ENCODE measurements at places on chromosomes 4 and X.

DNA sequence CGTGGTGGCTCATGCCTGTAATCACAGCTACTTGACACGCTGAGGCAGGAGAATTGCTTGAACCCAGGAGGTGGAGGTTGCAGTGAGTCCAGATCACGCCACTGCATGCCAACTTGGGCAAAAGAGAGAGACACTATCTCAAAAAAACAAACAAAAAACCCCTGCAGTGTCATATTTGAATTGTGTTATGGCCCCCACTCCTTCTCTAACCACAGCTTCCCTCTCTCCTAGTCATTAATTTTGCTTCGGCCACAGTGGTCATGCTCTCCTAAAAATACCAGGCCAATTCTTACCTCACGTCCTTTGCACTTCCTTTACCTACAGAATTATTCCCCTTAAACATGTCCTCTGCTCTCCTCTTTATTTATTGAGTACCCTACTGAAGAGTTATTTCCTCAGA, 206.1 kb downstream of the PPP3CA start:
- DNase-seq: no peak

DNA sequence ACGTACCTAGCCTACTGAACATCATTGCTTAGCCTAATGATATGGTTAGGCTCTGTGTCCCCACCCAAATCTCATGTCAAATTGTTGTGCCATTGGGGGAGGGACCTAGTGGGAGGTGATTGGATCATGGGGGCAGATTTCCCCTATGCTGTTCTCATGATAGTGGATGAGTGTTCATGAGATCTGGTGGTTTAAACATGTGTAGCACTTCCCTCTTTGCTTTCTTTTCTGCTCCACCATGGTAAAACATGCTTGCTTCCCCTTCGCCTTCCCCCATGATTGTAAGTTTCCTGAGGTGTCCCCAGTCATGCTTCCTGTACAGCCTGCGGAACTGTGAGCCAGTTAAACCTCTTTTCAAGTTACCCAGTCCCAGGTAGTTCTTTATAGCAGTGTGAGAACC, 102.6 kb downstream of the RAPGEF2 start:
- DNase-seq: no peak

- DNase-seq: no peak
These were observed 30.2 kb upstream of the TSPAN5 start for GRCh38 chr4:98688411-98689290.

- DNase-seq: peak; percentile 43
These were observed 56.4 kb upstream of the PDLIM3 start for GRCh38 chr4:185591679-185592141.

DNA sequence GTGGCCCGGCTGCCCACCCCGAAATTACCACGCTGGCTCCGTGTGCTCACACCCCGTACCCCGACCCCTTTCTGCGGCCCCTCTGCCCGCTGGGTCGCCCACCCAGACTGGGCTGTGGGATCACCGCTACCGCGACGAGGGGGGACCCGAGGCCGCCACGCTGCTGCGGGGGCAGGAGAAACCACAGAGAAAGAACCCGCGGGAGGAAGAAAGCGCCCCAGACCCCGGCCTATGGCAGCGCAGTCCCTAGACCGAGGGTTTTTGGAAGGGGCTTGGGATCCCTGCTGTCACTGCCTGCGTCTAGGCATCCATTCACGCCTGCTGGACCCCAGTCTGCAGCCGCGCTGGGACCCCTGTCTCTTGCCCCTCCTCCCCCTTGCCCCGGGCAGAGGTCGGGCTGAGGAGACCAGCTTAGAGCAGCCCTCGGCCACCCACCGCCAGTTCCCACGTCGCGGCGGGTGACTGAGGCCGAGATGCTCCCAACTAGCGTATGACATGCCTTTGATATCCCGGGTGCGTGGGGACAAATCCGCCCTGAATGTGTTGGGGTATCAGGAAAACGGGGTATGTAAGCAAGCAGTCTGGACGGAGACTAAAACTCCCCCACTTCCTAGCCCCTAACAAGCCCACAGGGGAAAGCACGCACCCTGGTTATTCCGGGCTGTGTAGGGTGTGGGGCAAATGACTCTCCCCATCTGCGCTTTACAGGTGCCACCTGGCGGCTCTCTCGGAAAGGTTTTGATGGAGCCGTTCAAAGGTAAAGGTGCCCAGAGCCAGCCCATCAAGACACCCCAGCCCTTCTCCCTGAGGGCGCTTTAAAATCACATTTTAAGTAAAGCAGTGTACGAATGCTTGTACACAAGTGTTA, 862 bp upstream of the INPP4B start:
- DNase-seq: no peak
